ENCODE measurements at places on chromosomes 2 and 18. TPM values are rescaled to one million over a fixed set of nuclear protein-coding genes. Genes with fewer than 3 reads are reported as not detected.

DNA sequence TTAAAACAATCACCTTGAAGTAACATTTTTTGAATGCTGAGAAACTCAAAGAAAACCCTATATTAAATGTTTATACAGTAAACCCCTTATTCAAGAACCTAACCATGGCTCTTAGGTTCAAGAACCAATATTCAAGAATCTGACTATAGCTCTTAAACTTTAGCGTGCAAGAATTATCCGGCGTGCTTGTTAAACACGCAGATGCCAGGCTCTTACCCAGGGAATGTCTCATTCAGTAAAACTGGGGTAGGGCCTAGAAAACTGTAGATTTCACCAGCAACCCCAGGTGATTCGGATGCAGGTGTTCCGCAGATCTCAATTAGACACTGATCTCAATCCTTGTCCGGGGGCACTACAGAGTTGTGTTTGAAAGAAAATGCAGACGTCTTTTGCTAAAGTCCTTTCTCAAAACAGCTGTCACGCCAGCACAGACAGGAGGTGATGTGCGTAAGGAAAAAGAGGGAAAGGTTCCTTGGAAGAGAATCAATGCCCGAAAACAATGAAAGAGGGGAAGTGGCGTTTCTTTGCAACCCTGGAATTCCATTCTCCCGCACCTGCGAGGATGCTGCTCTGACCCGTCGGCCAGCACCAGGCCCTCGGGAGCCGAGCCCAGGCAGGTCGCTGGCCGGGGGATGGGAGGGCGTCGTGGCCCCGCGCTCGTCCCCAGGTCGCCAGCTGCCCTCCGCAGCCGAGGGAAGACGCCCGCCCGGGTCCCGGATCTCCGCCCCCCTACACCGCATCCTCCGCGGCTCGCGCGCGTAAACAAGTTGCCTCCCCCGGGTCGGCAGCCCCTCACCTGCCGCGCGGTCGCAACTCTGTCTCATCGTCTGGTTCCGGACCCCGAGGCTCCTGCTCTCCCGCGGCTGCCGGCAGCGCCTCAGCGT is 851 bp downstream of the EIF2AK3 start:
- no peak for DNase-seq

The GPR39 gene
- 0.22 TPM for total RNA-seq

- no peak for DNase-seq
Observed at GRCh38 chr18:8657050-8657820, 48.0 kb downstream of the RAB12 start.

DNA sequence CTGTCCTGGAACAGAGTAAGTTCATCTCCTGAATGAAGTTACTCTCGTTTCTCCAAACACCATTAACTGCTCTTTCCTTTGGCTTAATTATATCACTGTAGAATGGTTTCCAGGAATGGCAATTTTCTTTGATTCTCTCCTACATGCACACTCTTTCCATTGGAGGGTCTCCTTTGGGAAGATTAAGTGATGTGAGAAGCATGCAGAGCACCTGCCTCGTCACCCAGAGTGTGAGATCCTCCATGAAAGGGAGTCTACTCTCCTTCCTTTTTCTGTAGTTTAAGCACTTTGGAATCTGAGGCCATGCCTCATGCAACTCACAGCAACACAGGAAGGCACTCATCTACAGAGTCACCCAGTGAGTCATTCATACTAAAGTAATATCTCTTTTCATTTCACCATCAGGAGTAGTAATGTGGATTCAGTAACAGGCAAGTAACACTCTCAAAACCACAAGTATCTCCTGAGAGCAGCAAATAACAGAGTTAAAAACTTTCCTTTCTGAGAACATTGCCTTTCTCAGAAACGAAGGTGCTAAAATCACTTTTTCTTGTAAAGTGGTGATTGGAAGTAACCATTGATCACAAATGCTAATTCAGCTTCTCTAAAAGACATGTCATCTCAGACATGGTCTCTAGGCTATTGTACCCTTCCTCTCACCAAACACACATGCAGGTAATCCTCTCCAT is 52.8 kb upstream of the IL1RL1 start:
- peak; percentile 16 for DNase-seq

GRCh38 chr2:145638675-145639074 is 1118.8 kb upstream of the ZEB2 start:
- peak; percentile 5 for DNase-seq

The SNTG2 gene
- 0.79 TPM for total RNA-seq

The ANKRD30BL gene
- total RNA-seq = not detected

DNA sequence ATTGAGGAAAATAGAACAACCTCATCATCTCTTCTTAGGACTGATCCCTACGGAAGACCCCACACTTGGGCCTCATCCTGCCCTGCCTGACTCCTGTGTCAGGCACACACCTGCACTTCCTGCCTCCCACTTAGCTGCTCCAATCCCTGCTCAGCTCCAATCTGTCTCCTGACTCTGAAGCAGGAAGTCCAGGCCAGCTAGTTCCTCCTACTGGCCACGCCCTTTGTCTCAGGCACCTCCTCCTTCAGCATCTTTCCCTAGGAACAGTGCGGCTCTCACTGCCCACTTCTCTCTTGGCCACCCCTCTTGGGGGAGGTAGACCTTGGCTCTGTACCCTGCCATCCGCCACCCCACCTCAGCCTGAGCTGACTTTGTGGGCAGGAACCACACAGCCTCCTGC is 135.8 kb downstream of the CELF4 start:
- DNase-seq = no peak

Data from lung microvascular endothelial cell (primary cell).